ENCODE measurements at places on chromosomes 2 and 18. TPM values are rescaled to one million over a fixed set of nuclear protein-coding genes. Genes with fewer than 3 reads are reported as not detected.

MRPL33 gene
- total RNA-seq, result 73.4 TPM

HNMT gene
- total RNA-seq, result 4.0 TPM

NT5C1B gene
- not detected for total RNA-seq

LYPD1 gene
- total RNA-seq, result not detected

ROCK2 gene
- total RNA-seq, result 58.7 TPM

PIKFYVE gene
- 22.1 TPM for total RNA-seq

KRTCAP3 gene
- not detected for total RNA-seq

XDH gene
- not detected for total RNA-seq

RNF125 gene
- 3.9 TPM for total RNA-seq

RNF144A gene
- total RNA-seq, result 12.2 TPM

QPCT gene
- total RNA-seq, result 0.43 TPM

CNTNAP5 gene
- under 0.01 TPM for total RNA-seq

CLEC4F gene
- 0.17 TPM for total RNA-seq

EGR4 gene
- under 0.01 TPM for total RNA-seq

TXNDC2 gene
- not detected for total RNA-seq

METTL21A gene
- total RNA-seq, result 19.9 TPM

ASAP2 gene
- total RNA-seq, result 30.5 TPM

GAREM2 gene
- 0.22 TPM for total RNA-seq

GAD1 gene
- total RNA-seq, result 0.52 TPM

STPG4 gene
- total RNA-seq, result 0.17 TPM

NUP35 gene
- 10.7 TPM for total RNA-seq

SERPINB4 gene
- not detected for total RNA-seq

ACMSD gene
- total RNA-seq, result not detected

ICOS gene
- total RNA-seq, result 0.09 TPM

CFAP221 gene
- total RNA-seq, result not detected

OLA1 gene
- 98.6 TPM for total RNA-seq

TMEM37 gene
- total RNA-seq, result not detected

SKOR2 gene
- total RNA-seq, result not detected

CBLN2 gene
- not detected for total RNA-seq

C2orf72 gene
- total RNA-seq, result 7.6 TPM

CHRND gene
- total RNA-seq, result not detected

CNDP1 gene
- not detected for total RNA-seq

AGPS gene
- 53.7 TPM for total RNA-seq

ANO7 gene
- 1.2 TPM for total RNA-seq

SP140 gene
- total RNA-seq, result not detected

MAPK4 gene
- total RNA-seq, result not detected

SLC4A3 gene
- total RNA-seq, result 0.26 TPM

CYP1B1 gene
- 0.11 TPM for total RNA-seq

BCL11A gene
- total RNA-seq, result 1.4 TPM

ITGB6 gene
- total RNA-seq, result not detected

UGT1A10 gene
- not detected for total RNA-seq

Data from dermis lymphatic vessel endothelial cell (primary cell).